Prostate gland (tissue), 2 donors: ENCODE measurements at places on chromosomes 16 and 17. TPM values are rescaled to one million over a fixed set of nuclear protein-coding genes. Genes with fewer than 3 reads are reported as not detected.
A peak's percentile ranks its signal among the peaks of the same experiment; 100 is the strongest.

GRCh38 chr16:27646806-27647205 lies 96.9 kb downstream of the KATNIP start:
- DNase-seq: no peak

- peak; percentile 71 for DNase-seq
These were observed 3.4 kb downstream of the SLC38A10 start for GRCh38 chr17:81291662-81292061.

DNA sequence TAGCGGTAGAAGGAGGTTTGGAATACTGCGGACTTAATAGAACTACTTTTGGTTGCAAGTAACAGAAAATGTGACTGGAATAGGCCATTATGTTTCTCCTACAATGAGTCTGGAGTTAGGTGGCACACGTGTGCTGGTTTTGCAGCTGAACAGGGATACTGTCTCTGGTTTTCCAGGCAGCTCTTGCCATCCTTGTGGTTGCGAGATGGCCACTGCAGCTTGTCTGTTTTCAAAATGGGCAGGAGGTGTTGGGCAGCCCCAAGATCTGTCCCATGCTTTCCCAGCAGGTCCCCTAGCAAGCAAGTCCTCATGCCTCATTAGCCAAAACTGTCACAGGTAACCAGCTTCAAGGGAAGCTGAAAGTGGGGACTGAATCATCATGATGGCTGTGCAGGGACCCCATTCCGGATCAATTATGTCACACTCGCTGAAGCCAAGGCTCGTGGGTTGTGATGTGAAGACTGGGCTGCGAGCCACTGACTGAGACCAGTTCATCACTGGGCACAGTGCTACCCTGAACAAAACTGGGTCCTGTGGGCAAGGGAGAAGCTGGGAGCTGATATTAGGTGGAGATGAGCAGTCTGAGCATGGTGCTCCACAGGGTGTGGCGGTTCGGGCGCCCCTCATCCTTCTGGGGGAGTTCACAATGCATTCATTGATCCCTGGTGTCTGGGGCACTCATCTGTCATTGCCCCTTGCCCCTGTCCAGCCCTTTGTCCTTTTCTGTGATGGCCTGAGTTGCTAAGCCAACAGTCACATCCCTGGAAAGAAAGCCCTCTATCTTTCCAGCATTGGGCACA lies 82.1 kb downstream of the KSR1 start:
- DNase-seq: no peak

GRCh38 chr16:56424404-56424764 lies 961 bp downstream of the AMFR start:
- DNase-seq: no peak

GRCh38 chr16:89507214-89507833 lies 879 bp upstream of the SPG7 start:
- DNase-seq: no peak

GRCh38 chr17:33647956-33648355 lies 354.9 kb upstream of the ASIC2 start:
- DNase-seq: no peak

GRCh38 chr17:13510062-13510461 lies 91.7 kb downstream of the HS3ST3A1 start:
- no peak for DNase-seq

The TBC1D3 gene
- total RNA-seq: not detected

The BCL6B gene
- 4.0 TPM for total RNA-seq

The MAP3K3 gene
- 44.0 TPM for total RNA-seq

The CDH1 gene
- total RNA-seq: 75.7 TPM
